IPS DF 19.7 (cell line): ENCODE measurements at places on chromosomes 5 and 9.

- no peak for DNase-seq
Measured at GRCh38 chr9:126419475-126419874, 92.8 kb downstream of the MVB12B start.

GRCh38 chr9:13648676-13649075, 369.2 kb upstream of the MPDZ start:
- DNase-seq, result no peak

- no peak for DNase-seq
Measured at GRCh38 chr5:7828269-7828668, 22.7 kb downstream of the CFAP90 start.

DNA sequence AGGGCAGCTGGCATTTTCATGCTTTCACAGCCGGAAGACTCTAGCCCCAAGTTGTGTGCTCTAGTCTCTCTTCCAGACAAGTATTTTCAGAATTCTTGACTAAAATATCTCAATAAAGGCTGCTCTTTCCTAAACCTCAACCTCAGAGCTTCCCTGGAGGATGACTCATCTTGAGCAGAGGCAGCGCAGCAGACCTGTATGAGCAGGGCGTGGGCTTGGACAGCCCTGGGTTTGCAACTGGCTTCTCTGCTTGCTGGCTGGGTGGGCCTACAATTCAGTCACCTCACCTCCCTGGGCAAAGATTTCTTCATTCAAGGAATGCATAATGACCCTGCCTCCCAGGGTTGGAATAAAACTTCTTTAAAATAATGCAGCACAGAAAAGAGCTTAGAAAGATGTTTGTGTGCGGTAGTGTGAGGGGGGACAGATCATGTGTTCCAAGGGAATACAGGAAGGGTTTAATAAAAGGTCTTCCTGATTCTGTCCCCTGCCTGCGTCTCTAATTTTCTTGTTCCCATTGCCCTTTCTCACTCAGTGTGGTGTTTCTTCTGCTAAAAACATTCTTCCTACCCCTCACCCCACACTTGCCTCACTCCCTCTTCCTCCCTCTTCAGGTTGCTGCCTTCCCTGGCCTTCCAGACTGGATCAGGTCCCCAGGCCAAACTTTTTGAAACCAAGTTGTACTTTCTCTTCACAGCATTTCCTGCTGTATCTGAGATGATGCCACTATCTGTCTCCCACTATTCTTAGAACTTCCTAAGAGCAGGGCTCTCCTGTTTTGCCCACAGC, 39.4 kb upstream of the MAP1B start:
- DNase-seq, result no peak

DNA sequence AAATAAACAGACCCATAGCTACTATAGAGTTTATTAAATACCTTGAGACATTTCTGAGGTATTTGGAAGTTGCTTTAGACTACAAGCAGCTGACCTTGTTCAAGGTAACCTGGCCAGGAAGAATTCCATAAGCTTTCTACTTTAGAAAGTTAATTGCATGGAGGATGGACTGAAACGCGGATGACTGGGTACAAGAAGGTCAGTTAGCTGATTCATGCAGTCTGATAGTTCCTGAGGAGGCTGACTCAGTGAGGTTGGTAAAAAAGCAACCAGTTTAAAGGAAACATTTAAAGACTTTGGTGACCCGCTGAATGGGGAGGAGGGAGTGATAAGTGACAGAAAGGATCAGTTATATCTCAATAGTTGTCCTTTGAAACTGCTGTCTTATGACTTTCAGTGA, 670.1 kb upstream of the CDH9 start:
- no peak for DNase-seq

- DNase-seq, result no peak
Measured at GRCh38 chr5:84411832-84412605, 27.3 kb upstream of the EDIL3 start.

DNA sequence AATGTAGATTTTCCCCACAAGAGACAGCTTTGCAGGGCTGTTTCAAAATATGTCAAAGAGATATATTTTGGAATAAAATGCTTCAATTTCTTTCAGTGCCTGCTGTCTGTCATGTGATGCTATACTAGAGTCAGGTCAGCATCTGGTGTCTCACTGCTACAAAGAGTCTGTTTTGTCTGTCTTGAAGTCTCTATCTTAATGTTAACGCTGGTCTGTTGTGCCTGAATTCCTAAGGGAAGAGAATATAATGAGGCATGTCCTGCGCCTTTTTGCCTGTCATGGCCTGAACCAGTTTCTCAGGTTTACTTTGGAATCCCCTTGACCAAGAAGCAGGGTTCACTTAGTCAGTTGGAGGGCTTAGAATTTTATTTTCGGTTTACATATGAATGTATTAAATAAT, 176.4 kb downstream of the PDZD2 start:
- no peak for DNase-seq

DNA sequence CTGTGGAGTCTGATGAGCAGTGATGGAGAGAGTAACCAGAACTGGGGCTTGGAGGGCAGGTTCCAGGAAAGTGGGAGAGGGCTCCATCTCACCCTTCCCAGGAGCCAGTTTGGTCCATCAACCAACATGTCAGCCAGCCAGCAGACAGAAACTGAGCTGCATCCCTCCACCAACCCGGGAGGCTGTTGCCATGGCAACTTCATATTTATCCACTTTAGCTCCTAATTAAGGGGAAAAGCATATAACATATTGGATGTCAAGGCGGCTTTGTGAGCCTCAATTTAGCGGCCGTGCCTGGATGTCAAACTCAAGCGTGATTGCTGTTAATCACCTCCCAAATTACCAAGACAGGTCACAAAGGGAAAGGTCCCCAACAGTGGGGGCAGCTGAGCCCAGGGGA, 81.5 kb upstream of the ARAP3 start:
- no peak for DNase-seq

DNA sequence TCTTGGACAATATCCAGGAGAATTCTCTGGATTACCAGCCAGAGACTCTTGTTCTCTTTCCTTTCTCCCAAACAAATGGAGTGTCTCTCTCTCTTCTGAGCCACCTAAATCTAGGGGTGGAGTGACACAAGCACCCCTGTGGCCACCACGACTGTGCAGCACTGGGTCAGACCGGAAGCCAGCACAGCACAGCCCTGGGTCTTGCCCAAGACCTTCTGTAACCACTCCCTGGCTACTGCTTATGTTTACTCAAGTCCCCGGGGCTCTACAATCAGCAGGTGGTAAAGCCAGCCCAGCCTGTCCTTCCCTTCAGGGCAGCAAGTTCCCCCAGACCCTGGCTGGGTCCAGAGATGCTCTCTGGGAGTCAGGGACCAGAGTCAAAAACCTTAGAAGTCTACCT, 110.0 kb upstream of the TUT7 start:
- no peak for DNase-seq

- no peak for DNase-seq
Measured at GRCh38 chr5:90020575-90021538, 388.7 kb downstream of the CETN3 start.

DNA sequence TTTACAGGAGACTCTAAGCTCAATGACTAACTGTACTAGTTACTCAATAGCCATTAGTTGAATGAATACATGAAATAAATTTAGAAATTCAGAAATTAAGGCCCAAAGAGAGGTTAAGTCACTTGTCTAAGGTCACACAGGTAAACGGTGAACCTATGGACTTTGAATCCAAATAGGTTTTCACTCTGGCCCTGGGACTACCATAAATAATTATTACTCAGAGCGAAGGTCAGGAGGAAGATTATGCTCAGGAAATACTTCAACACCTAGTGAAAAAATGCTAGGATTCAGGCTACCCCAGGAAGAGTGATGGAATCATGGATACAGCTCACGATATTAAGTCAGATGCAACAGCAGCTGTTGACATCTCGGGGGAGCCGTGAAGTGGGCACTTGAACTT, 417.4 kb downstream of the GABRG2 start:
- no peak for DNase-seq

DNA sequence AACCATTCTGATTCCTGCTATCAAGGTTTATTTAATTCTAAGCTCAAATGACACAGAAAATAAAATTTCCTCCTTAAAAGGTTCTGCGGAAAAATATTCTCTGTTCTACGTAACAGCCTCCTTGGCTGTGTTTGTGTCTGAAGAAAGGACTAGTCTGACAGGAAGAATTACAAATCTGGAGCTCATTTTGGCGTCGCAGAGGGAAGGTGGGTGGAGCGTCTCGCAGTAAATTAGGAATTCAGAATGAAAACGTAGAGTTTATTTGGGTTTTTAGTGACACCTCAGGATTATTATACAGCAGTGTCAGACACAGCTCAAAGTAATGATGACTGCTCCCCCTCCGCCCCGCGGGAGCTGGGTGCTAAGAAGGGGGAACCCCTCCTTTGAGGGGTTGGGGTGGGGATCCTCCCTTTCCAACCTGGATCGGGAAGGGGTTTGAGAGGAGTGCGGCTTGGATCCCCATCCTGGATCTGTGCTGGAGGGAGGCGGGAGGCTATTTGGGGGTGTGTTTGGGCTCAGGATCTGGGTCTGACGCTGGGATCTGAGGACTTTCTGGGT, 933 bp upstream of the TGFBR1 start:
- DNase-seq, result no peak

DNA sequence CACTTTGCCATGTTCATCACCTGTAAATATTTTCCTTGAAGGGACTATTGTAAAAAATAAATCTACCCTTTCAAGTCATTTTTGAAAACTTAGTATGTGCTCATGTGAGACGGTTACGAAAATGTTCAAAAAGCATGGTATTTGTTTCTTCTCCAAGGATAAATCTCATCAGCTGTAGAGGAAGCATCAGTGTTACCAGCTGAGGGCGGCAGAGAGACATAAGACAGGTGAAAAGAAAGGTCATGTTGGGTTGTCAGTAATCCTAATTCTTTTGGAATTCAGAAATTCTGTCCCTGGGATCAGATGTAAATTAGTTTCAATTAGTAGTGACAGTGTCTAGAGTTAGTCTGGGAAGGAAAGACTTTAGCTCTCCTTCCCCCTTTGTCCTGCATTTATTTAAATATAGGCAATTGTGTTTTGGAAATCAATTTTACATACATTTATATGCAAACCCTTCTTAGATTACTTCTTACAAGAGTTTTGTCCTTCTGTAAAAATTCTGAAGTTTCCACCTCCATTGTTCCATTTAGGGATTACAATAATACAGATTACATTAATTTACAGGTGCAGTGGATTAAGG, 791.9 kb upstream of the CDH6 start:
- no peak for DNase-seq

DNA sequence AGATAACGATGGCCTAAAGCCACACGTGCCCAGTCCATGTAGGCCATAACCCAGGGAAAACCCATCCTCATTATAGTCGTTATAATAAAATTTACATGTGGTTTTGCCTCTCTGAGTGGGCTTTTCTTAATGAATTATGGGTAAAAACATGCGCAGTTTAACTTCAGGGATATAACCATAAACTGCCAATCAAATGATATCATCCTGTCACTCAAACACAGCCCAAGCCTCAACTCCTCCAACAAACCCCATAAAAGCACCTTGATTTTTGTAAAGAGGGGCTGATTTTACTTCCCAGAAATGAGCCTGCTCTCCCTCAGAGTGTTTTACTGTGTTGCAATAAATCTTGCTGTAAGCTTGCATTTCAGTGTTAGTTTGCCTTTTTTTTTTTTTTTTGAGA, 15.8 kb upstream of the SETX start:
- no peak for DNase-seq

- no peak for DNase-seq
Measured at GRCh38 chr5:180776376-180776775, 26.2 kb downstream of the MGAT1 start.

DNA sequence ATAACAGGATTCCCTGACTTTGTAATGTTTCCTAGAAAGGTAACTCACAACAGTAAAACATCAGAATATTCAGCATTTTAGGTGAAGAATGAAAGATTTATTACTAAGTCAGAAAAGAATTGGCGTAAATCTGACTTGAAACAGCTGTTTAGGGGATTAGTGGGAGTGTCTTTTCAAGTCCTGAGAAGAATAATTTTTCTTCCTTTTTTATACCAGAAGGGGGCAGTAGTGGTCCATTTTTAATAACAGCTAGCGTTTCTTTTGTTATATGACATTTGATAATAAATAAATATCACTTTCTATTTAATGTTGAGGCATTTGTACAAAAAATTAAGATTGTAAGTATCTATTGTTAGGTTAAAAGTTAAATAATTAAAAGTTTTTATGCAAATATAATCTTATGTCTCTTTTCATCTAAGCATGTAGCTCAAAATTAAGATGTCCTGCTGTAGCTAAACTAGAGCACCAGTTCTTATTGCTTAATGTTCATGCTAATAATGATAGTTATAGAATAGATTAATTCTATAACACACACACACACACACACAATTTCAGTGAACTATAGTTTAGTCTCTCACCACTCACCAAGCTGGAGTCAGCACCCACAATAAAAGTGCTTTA, 258.7 kb upstream of the ARRDC3 start:
- no peak for DNase-seq
